ENCODE measurements at places on chromosomes 16 and 17. TPM values are rescaled to one million over a fixed set of nuclear protein-coding genes. Genes with fewer than 3 reads are reported as not detected.

The UBALD2 gene
- 3.6 TPM for total RNA-seq

- DNase-seq, result no peak
Measured at GRCh38 chr17:32802306-32802705, 74.6 kb downstream of the MYO1D start.

The NDUFAF8 gene
- total RNA-seq, result 23.7 TPM

The TEX14 gene
- under 0.01 TPM for total RNA-seq

DNA sequence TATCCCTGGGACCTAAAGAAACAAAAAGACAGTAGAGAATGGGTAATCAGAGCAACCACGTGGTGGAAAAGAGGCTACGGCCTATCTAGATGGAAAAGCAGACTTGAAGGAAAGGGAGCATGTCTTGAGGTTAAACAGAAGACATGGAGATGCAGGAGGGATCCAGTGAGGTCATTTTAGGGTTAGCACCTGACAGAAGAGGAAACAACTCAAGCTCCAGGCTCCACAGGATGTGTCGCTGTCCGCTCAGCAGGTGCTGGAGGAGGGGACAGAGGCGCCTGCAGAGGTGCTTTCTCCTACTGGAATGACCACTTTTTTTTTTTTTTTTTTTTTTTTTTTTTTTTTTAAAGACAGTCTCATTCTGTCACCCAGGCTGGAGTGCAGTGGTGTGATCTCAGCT lies 47.5 kb upstream of the CLEC3A start:
- DNase-seq, result peak; percentile 46

DNA sequence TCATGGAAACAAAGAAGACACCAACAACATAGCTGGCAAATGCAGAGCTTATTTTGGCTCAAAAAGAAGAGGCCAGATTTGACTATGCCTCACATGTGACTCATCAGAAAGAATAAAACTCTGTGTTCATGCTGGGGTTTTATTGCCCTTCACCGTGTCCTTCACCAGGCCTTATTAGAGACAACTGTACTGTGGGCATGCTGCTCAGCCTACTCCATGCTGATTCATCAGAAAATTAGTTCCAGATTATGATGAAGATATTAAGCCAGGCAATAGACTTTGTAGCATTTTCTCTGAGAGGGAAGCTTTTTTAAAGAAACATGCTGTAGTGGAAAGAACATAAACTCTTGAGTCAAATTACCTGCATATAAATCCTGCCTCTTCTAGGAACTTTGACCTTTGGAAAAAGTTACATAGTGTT lies 89.8 kb downstream of the CYB561 start:
- peak; percentile 57 for DNase-seq

DNA sequence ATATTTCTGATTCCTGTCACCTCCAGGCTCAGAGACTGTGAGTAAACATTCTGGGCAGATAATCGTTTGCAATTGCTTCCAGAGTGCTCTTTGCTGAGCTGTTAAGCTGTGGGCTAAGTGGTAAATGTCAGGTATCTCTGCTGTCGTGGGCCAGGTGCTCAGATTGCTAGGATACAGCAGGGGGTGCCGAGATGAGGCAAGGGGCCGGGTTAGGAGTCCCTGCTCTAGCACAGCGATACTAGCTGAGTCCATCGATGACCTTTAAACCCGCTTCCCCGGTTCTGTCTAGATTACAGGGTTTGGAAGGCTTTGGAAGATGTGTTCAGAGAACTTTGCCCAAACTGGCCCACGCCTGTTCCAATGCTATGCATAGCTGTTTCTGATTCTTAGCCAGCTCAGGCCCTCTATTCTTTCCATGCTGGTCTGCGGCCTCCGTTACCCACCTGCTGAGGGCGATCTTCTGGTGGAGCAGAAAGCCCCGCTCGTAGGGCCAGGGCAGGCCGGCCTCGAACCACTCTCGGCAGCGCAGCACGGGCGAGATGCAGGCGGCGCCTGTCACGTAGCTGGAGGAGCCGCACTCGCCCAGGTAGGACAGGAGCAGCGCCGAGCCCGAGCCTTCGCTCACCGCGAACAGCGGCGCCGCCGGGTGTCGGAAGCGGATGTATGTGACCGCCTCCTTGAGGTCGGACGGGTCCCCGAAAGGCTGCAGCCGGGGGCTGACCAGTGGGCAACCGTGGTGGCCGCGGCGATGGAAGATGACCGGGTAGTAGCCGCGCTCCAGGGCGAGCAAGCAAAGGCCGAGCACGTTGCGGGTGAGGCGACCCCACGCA lies 979 bp downstream of the ABHD15 start:
- no peak for DNase-seq

The CD79B gene
- 7.7 TPM for total RNA-seq

GRCh38 chr16:85698935-85699558 lies 10.3 kb upstream of the GINS2 start:
- DNase-seq, result no peak

GRCh38 chr17:51259564-51260236 lies at the start of gene MBTD1:
TSS of gene MBTD1 (minus strand) at chr17:51260049. CDS start at chr17:51225161, 34,888 bp downstream.
- peak; percentile 99 for DNase-seq

DNA sequence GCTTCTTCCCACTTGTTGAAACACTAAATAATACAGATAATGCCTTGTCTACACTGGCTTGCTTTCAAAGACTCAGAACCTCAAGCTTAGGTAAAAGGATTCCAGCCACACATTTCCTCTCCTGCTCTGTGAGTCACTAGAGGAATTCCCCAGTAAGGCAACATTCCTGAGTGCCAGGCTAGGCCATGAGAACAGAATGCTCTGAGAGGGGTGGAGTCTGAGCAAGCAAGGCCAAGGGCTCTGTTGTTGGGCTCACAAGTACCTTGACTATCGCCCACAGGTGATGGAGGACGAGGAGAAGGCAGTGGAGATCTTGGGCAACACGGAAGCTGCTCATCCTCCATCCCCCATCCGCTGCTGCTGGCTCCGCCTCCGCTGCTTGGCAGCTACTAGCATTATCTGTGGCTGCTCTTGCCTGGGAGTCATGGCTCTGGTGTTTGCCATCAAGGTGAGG lies 6.7 kb upstream of the PHKG2 start:
- DNase-seq, result peak; percentile 26

GRCh38 chr17:60468371-60468770 lies 46.1 kb downstream of the CHCT1 start:
- DNase-seq, result peak; percentile 23

The PAM16 gene
- total RNA-seq, result 16.9 TPM

GRCh38 chr17:82831818-82832200 lies 8.0 kb downstream of the ZNF750 start:
- DNase-seq, result no peak

The MYCBPAP gene
- total RNA-seq, result 0.21 TPM

The DCUN1D3 gene
- total RNA-seq, result 10.3 TPM

- no peak for DNase-seq
Measured at GRCh38 chr16:69511651-69512050, 54.1 kb upstream of the NFAT5 start.

- DNase-seq, result no peak
Measured at GRCh38 chr17:50480854-50481490, 2.3 kb downstream of the RSAD1 start.

The CNTD1 gene
- not detected for total RNA-seq

- no peak for DNase-seq
Measured at GRCh38 chr16:70258065-70258464, 6.3 kb upstream of the EXOSC6 start.

GRCh38 chr16:6281994-6282393 lies 1050.7 kb upstream of the RBFOX1 start:
- DNase-seq, result no peak

DNA sequence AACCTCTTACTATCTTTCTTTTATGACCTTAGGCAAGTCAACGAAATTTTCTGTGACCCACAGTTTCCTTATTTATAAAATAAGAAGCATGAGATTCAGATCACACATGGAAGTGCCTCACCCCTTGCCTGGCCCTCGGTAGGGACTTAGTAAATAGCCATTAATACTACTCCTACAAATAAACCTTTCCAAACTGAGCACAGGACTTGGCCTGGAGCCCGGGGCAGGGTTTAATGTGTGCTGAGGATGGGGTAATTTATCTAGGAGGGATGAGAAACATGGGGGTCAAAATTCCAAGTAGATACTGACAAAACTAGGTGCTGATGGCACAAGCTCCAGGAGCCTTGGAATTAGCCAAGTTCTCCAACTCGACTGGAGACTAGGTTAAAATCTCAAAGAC lies 35.0 kb downstream of the PITPNC1 start:
- DNase-seq, result no peak

DNA sequence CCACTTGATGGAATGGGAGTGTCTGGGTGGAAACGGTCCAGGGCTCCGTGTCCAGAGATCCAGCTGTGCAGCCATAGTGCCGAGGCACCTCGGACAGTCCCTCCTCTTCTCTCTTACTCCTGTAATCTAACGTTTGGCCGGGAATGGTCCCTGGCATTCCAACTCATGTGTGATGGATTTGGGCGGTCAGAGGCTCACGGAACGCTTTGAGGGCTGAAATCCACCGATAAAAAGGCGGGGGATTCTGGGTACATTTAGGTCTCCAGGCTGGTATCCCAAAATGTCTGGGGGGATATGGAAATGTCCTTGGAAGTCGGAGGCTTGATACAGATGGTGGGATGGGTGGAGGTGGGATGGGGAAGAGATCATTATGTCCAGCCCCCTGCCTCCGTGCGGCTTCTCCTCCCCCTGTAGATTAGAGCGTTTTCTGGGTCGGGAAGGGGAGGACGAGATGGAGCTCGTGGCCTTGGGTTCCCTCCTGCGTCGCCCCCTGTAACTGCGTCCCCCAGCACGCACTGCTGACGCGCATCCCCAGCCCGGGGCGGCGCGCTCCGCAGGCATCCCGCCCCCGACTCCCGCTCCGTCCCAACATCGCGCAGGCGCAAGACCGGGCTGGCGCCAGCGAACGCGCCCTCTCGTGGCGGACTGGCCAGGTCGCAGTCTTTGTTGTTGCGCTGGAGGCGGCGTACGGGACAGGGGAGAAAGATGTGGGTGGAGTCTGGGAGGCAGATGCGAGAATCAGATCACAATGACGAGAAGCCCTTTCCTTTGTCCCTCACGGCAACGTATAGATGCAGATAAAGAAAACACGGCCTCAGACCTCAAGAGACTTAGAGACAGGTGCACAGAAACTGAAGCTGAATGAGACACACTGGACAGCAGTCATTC lies 4.5 kb upstream of the SGCA start:
- peak; percentile 98 for DNase-seq

The TBX6 gene
- 1.4 TPM for total RNA-seq

DNA sequence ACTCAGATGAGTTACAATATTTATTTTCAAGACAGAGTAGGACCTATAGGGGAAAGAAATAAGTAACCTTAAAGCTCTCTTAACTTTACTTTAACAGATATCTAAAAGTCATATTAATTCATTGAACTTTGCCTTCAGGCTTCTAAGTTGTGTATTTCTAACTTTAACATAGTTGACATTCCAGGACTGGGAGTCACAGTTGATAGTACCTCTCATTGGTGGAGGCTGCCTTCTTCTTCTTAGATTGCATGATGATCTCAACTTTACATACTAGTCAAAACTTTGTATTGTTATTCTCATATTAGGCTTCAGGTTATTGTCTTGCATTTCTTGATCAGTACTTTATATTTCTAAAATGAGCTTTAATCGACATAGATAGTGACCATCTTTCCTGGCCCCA lies 350.1 kb upstream of the KIF2B start:
- no peak for DNase-seq

GRCh38 chr17:9984768-9985167 lies 79.7 kb upstream of the RCVRN start:
- no peak for DNase-seq

DNA sequence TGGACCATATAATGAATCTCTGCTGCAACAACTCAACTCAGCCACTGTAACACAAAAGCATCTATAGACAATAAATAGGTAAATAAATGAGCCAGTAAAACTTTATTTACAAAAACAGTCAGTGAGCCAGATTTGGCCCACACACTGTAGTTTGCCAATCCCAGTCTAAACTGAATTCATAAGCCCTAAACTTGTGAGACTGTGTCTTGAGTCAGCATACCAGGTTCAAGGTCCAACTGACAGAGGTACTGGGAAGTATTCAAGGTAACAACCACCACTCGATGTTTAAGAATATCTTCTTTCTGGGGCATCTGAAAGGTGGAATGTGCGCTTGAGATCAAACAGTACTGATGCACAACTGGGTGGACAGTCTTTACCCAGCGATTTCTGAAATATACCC lies 94.2 kb downstream of the HELZ start:
- DNase-seq, result no peak

GRCh38 chr16:11611871-11612664 lies 25.3 kb upstream of the LITAF start:
- no peak for DNase-seq

- peak; percentile 34 for DNase-seq
Measured at GRCh38 chr16:88317613-88317965, 65.2 kb upstream of the ZNF469 start.

The RNPS1 gene
- total RNA-seq, result 90.2 TPM

DNA sequence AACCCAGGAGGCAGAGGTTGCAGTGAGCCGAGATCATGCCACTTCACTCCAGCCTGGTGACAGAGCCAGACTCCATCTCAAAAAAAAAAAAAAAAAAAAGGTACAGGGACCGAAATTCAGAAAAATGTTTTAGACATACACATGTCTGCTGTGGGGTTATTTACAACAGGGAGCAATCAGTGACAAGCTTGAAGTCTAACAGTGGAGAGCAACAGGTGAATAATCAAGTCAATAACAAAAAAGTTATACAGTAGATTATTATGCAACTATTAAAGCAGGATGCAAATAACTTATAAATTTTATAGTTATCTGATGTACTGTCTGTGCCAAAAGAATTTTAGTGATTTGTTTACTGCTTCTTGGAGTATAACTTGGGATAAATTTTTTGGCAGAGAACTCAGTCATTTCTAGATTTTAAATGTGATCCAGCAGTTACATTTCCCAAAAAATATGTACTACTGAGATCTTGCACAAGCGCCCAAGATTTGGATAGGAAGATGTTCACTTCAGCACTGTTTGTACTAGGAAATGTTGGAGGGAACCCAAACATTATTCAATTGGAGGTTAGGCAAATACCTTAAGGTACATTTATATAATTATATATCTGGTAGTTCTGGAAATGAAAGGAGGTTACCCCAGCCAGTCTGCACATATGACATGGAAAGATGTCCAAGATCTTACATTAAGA lies 34.1 kb downstream of the EEF2K start:
- DNase-seq, result peak; percentile 81

GRCh38 chr16:71205482-71206131 lies 24.9 kb downstream of the HYDIN start:
- DNase-seq, result no peak
